NCI-H1092 (cell line): ENCODE measurements at places on chromosomes 1 and 21.

DNA sequence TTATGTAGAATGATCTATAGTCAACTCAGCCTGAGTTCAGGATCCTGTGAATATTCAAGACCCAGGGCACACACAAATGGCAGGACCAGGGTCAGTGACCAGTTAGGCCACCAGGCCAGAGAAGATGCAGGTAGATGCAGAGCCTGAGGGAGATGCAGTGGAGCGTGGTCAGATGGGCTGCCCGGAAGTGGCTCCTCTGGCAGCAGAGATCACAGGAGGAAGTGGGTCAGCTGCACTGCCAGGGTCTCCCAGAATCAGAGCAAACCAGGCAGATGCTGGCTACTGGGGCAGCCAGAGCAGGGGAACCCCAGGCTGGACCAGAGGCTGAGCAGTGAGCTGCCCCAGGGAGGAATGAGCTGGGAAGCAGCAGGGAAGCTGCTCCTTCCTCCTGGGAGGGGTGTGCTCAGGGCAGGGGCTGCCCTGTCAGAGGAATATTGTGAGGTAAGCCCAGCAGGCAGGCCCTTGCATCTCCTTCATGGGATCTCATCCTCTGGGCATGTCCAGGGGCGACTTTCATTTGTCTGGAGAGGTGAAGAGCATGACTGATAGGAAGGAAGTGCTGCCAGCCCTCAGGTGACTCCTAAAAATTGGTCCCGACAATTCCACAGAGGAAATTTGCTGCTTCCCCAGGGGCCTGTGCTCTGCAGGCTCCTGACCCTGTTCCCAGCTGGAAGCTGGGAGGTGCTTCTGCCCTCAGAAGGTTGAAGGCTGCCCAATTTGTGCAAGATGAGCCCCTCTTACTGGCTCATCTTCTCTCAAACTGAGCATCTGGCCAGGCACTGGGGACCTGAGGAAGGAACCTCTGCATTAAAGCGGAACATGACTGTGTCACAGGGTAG is 49.3 kb downstream of the STUM start:
- no peak for DNase-seq

- DNase-seq, result no peak
Observed at GRCh38 chr21:34343347-34343746, 20.5 kb upstream of the KCNE2 start.

GRCh38 chr1:223531742-223532341 is 133.7 kb downstream of the CAPN8 start:
- peak; percentile 67 for DNase-seq

GRCh38 chr21:37548521-37548981 is 182.0 kb downstream of the DYRK1A start:
- no peak for DNase-seq
